ENCODE measurements at places on chromosomes 6 and 20.
A peak's percentile ranks its signal among the peaks of the same experiment; 100 is the strongest.

- DNase-seq = no peak
Measured at GRCh38 chr6:132684272-132684671, 25.3 kb upstream of the TAAR1 start.

GRCh38 chr6:87291883-87292282 is 30.5 kb upstream of the SMIM8 start:
- no peak for DNase-seq

DNA sequence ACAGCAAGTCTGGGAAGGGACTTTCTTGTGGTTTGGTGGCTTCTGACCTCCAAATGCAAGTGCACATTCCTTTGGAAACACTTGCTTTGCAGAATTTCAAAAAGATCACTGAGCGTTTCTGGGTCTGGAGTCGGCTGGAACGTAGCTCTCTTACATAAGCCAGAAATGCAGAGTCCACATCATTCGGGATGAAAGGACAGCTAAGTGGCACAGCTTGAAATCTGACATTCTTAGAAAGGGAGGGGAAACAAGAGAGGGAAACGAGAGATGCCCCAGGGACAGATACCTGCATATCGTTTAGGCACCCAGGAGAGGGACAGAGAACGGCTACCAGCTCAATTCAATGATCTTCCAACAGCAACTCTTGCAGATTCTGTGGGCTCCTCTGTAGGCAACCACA is 118.7 kb downstream of the NFATC2 start:
- no peak for DNase-seq

DNA sequence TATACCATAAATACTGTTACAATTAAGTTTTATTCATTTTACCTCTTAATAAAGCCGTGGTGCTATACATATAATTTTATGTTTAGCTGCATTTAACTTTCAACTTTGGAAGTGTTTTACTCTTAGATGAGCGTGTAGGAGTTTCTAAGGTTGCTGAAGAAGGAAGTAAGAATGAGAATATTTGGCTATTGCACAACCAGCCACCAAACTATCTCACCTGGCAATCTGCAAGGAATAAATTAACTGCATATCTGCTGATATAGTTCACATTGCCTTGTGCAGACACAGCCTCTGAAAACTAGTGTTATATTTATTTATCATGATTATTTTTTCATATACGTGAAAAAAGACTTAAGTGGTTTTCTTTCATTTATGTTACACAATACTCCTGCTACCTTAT is 230.4 kb downstream of the PLCB1 start:
- no peak for DNase-seq

GRCh38 chr6:52288841-52289240 is 4.3 kb upstream of the MCM3 start:
- no peak for DNase-seq

- DNase-seq = peak; percentile 15
Measured at GRCh38 chr6:109595998-109596397, 95.0 kb downstream of the AK9 start.

GRCh38 chr6:134372603-134373281 is 54.8 kb upstream of the SGK1 start:
- no peak for DNase-seq
